Stimulated activated naive B cell treated with anti-CD40 and anti-IgM and Interleukin-4, amounts not matched to agents 10 μg/mL and 1 μg/mL and 100 μg/mL, for 72 hours (primary cell): ENCODE measurements at places on chromosomes 5 and 9.

- no peak for DNase-seq
Observed at GRCh38 chr5:149615976-149616375, 34.7 kb downstream of the ARHGEF37 start.

GRCh38 chr9:131635285-131635684, 90.0 kb downstream of the PRRT1B start:
- peak; percentile 74 for DNase-seq

GRCh38 chr5:159133041-159133741, 33.5 kb upstream of the EBF1 start:
- DNase-seq: peak; percentile 10

- no peak for DNase-seq
Observed at GRCh38 chr5:76669245-76669644, 46.0 kb upstream of the F2RL2 start.

DNA sequence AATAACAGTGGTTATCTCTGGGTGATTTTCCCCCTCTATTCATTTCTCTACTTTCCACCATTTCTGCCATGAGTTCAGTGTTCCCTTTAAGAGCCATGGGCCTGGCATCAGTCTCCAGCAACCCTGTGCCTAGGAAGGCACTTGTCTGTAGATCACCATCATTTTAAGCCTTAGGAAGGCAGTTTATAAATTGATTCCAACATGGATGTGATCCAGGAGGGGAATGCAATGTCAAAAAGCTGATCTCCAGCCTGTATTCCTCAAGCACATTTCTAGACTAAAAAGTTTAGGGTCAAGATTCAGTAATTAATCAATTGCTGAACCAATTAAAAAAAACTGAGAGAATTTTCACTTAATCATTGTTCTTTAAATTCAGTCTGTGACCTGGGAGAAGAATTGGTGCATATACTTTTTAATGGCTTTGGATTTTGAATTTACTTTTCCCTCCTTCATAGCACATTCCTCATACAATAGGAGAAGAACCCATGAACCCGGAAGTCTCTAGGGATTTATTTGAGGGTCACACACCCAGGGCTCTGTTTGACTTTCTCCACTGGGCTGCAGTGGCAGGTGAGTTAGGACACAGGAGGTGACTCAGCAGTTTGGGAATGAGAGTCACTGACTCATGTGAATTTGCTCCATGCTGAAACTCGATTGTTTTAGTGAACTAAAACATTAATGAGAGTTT, 6.1 kb upstream of the ERMP1 start:
- no peak for DNase-seq

- no peak for DNase-seq
Observed at GRCh38 chr5:65307931-65308330, 173.8 kb downstream of the ADAMTS6 start.

DNA sequence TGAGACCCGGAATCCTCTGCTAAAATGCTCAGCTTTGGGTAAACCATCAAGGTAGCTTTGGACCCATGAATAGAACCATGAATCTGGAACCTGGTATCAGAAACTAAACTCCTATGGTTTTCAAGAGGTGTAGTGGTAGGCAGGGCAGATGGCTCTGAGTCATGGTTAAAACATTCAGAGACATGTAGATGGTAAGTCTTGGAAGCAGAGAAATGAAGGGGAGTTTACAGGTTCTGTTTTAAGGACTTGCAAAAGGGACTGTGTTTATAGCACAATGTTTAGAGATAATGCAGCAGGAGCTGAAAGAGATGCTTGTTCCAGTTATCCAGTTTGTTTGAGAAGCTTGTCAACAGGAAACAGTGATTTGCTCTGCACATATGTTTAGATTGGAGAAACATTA, 36.0 kb upstream of the FBN2 start:
- no peak for DNase-seq

DNA sequence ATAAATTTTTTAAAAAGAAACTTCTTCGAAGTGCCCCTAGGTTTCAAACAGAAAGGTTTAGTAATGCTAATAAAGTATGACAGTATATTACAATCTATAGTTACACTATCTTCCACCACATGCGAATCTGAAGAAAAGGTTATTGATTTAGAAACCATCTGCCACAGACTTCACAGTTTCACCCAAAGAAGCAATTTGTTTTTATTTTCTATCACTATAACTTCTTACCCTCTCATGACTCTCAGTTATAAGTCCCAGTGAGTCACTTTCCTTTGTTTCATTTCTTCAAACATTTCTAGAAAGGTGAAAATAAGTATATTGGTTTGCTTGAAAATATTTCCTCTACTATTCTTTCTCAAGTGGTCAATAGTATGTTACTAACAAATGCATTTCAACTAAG, 93.6 kb downstream of the MCTP1 start:
- no peak for DNase-seq
